AG04450 (cell line): ENCODE measurements at places on chromosomes 11 and 22.

DNA sequence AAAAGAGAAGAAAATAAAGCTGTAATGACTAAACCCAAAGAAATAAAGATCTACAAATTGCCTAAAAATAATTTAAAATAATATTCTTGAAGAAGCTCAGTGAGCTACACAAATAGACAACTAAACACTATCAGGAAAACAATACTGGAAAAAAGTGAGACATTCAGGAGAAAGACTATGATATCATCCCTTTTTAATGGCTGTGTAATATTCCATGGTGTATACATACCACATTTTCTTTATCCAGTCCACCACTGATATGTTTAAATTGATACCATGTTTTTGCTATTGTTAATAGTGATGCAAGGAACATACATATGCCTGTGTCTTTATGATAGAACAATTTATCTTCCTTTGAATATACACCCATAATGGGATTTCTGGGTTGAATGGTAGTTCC is 13.1 kb upstream of the OR6T1 start:
- no peak for DNase-seq

DNA sequence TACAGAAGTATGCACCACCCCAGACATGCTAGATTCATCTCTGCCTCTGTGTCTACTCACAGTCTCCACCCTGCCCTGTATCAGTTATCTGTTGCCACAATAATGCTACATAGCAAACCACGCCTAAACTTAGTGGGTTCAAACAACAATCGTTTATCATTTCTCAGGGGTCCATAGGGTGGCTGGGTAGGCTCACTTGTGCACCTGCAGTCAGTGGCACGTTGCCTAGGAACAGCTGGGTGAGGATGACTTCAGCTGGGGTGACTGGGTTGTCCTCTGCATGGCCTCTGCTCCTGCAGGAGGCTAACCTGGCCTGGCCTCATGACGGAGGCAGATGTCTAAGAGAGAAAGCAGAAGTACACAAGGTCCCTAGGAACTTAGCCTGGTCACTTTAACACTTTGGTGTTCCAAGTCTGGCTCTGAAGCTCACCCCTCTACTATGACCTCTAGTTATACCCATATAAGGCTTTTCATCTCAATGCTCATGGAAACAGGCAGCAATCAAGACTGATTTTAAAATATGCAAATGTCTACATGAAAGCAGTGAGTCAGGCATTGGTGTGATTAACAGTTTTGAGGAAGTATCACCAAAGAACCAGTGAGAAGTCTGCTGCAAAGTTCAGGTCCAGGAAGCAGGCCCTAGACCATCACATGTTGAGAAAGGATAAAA is 10.7 kb downstream of the OLFML1 start:
- no peak for DNase-seq

- peak; percentile 44 for DNase-seq
Observed at GRCh38 chr11:8006349-8006977, 19.3 kb downstream of the EIF3F start.

GRCh38 chr22:47377926-47378560 is 615.6 kb downstream of the TBC1D22A start:
- DNase-seq, result no peak

DNA sequence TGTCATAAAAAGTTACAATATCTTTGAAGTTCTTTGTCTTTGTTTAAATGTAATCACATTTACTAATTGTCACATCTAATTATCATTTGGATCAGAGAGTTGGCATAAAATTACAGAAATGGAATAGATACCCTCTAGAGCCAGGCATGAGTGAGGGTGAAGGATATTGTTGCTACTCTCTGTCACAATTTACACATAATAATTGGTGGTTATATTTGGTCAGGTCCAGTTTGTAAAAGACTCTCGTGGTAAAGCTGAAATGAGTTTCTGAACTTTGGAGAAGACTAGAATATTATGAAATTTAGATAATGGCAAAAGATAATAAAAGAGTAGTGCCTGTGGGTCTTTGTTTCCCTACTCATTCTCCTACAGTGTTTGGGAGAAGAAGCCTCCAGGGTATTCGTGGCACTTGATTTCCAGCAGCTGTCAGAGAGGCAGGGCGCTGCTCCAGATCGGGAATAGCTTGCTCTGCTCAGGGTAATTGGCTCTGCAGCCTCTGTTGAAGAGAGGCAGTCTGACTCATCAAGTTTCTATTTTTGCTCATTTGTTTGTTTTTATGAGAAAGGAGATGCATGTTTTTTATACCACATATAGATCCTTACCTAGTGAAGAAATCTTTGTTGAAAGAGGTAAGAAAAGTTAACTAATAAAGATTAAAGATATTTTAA is 349.9 kb downstream of the CNTN5 start:
- peak; percentile 23 for DNase-seq

GRCh38 chr11:3229673-3230630 is 2.3 kb downstream of the MRGPRE start:
- DNase-seq, result no peak

- no peak for DNase-seq
Observed at GRCh38 chr11:101880222-101880621, 34.6 kb upstream of the CEP126 start.
